ENCODE measurements at places on chromosomes 11 and 22.
A peak's percentile ranks its signal among the peaks of the same experiment; 100 is the strongest.

GRCh38 chr11:131884461-131885073 lies 514.2 kb downstream of the NTM start:
- DNase-seq, result no peak

DNA sequence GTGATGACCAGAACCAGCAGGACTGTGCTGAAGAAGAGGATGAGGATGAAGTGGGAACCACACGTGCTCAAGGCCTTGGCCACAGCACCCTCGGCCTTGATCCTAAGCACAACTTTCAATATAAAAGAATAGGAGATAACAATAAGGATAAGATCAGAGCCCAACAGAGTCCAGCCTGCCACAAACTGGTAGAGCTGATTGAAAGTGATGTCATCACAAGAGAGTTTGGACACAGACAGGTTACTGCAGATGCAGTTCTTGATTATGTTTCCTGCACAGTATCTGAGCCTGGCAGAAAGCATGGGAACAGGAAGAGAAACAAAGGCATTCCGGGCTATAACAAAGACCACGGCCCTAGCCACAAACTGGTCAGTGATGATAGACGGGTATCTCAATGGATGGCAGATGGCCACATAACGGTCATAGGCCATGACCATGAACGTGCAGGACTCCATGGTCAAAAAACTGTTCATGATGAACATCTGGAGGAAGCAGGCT lies 4.5 kb downstream of the OR56A4 start:
- DNase-seq, result no peak

DNA sequence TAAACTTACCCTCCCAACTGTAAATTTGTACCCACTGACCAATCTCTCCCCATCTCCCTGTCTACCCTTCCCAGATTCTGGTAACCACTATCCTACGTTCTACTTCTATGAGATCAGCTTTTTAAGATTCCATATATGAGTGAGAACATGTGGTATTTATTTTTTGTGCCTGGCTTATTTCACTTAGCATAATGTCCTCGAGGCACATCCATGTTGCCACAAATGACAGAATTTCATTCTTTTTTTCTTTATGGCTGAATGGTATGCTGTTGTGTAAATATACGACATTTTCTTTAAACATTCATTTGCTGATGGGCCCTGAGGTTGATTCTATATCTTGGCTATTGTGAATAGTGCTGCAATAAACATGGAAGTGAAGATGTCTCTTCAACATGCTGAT lies 74.7 kb upstream of the RRM1 start:
- DNase-seq, result no peak

GRCh38 chr11:3009481-3009880 lies 17.4 kb upstream of the NAP1L4 start:
- DNase-seq, result no peak

- no peak for DNase-seq
Measured at GRCh38 chr11:69563946-69564775, 76.8 kb upstream of the CCND1 start.

DNA sequence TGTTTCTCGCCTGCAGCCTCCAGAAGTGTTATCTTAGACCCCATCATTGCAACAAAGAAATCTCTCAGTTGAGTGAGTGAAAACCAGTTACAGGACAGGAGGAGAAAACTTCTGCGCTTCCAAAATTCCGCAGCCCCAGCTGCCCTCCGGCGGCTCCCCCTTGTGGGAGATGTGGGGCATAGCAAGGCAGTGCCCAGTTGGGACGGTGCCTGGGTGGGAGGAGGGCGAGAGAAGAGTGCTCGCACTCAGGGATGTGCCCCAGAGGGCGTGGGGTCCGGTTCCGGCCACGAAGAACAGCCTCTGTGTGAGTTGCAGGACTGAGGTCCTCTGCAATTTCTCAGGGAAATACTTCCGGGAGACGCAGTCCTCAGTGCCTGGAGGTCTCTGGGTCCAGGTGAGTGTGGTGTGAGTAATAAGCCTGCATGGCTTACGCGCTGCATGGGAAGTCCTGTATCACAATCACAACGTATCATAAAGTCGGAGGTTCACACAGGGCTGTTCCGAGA lies 87.0 kb upstream of the BLID start:
- DNase-seq, result peak; percentile 6
